ENCODE measurements at places on chromosomes 4 and X.

- no peak for DNase-seq
Measured at GRCh38 chr4:58252656-58253055, 1142.5 kb upstream of the IGFBP7 start.

DNA sequence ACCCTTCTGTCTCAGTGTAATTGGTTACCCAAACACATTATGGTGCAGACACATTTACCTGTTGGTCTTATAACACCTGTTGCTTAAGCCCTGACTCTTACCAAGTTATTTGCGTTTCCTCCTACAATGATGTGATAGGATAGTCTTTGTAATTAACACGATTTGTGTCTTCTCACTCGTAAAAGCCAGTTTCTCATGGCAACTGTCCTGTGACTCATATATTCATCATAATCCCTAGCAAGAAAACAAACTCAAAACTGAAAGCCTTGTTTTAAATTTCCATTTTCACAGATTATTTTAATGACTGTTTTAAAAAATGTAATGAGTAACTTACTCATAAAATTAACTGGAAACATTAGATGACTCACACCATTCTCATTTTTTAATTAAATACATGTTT, 495.2 kb downstream of the NLGN4X start:
- no peak for DNase-seq

DNA sequence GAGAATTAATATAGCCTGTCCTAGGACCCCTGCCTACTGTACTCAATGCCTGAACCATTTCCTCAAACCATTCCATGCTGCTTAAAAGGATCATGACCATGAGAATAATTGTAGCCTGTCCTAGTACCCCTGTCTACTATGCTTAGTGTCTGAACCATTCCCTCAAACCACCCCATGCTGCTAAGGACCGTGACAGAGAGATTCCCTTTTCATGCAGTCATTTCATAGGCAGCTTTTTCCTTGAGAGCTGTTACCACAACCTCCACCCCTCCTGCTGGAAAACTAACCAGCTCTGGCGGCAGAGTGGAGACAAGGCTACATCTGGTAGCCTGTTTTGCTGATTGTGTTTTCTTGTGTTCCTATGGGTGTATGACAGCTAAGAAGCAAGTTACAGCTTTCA, 174.9 kb upstream of the SMARCAD1 start:
- DNase-seq: no peak

DNA sequence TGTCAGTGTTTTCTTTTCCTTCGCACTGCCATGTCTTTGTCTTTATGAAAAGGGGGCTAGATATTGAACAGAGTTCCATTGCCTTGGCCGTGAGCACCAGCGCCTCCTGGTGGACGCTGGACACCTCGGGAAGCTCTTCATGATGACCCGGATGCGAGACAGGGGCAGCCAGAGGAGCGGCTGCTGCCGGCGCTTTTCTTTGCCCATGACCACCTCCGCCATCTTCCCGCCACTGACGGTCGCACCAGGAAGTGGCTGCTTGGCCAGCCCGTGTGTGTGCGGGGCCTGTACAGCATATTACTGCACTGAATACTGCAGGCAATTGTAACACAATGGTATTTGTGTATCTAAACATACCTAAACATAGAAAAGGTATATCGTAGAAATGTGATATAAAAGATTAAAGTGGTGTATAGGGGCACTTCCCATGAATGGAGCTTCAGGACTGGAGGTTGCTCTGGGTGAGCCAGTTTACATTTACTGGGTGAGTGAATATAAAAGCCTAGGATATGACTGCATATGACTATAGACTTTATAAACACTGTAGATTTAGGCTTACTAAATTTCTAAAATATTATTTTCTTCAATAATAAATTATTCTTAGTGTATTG, 15.8 kb upstream of the GRIA2 start:
- DNase-seq: no peak

GRCh38 chr4:36237366-36238313, 6.7 kb downstream of the ARAP2 start:
- DNase-seq: no peak

DNA sequence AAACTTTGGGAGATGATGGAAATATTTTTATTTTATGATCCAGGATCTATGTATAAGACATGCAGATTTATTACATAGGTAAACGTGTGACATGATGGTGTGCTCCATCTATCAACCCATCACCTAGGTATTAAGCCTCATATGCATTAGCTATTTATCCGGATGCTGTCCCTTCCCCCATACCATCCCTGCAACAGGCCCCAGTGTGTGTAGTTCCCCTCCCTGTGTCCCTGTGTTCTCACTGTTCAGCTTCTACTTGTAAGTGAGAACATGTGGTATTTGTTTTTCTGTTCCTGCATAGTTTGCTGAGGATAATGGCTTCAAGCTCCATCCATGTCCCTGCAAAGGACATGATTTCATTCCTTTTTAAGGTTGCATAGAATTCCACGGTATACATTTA, 28.1 kb upstream of the ZCCHC4 start:
- DNase-seq: no peak

GRCh38 chrX:290476-291166, 9.4 kb downstream of the PLCXD1 start:
- no peak for DNase-seq
